ENCODE measurements at places on chromosomes 7 and 10.

DNA sequence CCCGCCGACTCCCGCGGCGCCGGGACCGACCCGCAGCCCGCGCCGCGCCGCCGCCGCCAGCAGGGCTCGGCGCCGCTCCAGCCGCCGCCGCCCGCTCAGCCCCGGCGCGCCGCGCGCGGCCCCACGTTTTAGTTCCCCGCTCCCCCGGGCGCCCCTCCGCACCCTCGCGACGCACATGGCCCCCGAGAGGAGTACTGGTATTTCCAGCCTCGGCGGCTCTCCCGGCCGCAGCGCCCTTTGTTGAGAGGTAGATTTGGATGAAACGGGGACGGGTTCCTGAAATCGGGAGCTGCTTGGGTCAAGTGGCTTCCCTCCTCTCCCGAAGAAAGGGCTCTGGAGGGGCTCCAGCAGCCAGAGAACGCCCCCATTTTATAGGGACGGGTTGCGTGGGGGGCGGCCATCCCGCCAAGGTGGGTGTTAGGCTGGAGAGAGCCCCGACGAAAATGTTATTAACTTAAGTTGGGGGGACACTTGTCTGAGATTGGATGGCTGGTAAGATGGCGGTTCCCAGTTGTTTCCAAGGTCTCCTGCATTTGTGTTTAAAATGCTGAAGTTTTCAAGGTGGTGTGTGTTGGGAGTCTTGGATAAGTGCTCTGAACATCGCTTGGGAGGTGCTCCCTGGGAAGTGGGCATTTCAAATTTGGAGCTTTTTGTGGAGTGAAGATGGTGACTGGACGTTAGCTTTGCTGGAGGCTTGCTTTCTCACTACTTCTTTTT lies 1.2 kb downstream of the BMI1 start:
- no peak for DNase-seq

DNA sequence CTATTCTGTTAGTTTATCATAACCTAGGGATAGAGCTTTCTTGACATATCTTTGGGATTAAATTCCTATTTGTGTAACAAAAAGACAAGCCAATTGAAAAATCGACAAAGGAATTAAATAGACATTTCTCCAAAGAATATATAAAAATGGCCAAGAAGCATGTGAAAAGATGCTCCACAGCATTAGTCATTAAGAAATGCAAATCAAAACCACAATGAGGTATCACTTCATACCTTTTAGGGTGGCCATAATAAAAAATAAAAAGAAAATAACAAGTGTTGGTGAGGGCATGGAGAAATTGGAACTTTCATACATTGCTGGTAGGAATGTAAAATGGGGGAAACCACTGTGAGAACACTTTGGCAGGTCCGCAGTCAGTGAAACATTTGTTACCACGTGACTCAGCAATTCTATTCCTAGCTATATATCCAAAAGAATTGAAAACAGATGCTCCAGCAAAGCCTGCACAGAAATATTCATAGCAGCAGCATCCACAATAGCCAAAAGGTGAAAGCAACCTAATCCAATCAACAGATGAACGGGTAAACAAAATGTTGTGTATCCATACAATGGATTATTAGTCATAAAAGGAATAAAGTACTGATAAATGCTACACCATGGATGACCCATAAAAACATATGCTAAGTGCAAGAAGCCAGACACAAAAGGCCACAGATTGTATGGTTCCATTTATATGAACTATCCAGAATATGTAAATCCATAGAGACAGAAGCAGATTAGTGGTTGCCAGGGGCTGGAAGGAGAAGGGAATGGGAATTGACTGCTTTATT lies 20.5 kb downstream of the SPAG6 start:
- DNase-seq, result no peak

- DNase-seq, result no peak
Observed at GRCh38 chr7:108613147-108613948, 43.7 kb downstream of the DNAJB9 start.

GRCh38 chr10:103110407-103110806 lies 82.7 kb downstream of the NT5C2 start:
- no peak for DNase-seq

- DNase-seq, result no peak
Observed at GRCh38 chr10:87579563-87579962, 74.9 kb downstream of the MINPP1 start.

DNA sequence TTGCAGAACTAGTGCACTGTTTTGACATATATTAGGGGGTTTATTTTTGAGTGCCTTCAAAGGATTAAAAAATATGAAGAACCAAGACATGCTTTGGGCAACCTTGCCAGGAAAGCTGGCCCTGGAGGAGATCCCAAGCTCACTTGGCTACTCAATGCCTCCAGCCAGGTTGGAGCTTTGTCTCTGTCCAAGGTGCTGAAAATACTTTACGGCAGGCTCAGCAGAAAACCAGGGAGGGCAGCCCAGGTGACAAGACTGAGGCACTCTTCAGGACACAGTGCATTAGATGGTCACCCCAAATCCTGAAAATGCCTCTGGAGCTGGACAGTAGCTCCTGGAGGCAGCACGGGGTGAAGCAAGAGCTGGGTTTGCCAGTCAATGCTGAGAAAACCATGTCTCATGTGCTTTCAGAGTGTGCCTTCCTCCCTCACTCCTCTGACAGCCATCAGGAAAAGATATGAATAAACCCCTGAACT lies 5.8 kb upstream of the KCNH2 start:
- peak; percentile 33 for DNase-seq

GRCh38 chr7:87564296-87564963 lies 36.3 kb downstream of the ABCB1 start:
- peak; percentile 32 for DNase-seq

DNA sequence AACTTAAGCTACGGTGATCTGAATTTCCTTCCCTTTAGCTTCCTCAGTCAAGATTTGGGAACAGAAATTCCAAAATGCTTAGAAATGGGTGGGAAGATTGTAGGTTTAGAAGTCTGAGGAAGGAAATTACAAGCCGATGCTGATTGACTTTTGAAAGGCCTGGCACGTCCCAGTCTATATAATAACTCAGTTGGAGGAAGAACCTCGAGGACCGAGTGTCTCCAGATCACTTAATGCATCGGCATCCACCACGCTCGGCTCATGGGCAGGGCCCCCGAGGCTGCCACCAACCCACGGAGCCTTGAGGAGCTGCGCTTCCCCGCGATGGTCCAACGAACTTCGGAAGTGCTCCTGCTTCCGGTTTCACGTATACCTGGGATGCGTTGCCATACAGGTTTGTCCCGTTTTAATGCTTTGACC lies 10.4 kb upstream of the SP8 start:
- DNase-seq, result no peak

DNA sequence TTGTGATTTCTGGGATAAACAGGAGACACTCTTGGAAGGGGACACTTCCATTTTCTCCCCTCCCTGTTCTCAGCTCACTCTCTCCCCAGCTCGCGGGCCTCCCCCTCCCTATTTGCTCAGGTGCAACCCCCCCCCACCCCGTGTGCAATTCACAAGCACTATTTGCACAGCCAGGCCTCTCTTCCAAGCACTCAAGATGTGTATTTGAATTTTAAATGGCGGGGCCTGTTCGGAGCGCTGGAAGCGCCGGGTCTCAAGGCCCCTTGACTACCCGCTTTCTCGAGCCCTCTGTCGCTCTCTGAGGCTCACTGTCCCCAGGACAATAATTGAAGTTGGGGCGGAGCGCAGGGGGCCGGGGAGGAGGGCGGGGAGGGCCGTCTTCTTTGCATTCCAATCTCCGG lies 7.8 kb downstream of the SHH start:
- no peak for DNase-seq

DNA sequence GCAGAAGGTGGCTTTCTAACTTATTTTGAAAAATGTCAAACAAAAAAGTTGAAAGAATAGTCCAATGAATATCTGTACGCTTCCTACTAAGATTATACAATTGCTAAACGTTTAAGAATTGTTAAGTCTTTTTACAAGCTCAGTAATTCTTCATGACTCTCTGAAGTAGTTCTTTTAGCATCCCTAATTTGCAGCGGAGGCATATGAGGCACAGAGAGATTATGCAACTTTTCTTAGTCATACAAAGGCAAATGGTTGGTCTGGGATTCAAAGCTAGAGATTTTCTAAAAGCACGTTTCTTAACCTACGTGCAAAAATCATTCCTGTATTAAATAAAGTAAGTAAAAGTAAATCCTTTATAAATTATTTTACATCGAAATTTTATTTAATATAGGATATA lies 254.2 kb downstream of the MAGI2 start:
- peak; percentile 13 for DNase-seq

DNA sequence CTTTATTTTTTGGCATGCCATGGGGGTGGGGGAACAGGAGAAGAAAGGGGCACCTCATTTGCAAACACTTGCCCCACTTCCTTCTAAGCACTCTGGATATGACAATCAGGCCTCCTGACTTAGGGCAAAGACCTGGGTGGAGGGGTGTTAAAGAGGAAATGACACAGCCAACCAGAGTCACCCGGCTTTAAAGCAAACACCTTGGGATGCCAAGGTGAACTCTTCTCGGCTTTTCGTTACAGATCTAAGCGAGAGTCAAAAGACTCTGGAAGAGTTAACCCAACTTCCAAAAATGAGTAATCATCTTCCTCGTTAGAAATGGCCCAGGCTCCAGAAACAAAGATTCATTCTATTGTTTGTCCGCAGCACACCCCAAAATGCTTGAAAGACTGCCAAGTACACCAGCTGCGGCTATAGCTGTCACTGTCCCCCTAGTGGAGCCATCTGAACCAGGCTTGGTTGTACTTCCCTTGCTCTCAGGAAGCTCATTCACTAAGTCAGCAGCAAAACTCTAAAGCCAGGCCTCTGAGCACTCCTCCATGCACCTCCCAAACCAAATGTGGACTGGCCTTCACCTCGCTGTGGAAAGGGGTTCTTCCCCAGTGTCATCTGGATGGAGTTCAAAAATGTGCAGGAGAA lies 24.8 kb downstream of the FAM53B start:
- no peak for DNase-seq

- no peak for DNase-seq
Observed at GRCh38 chr7:16559497-16560179, 33.0 kb downstream of the LRRC72 start.

DNA sequence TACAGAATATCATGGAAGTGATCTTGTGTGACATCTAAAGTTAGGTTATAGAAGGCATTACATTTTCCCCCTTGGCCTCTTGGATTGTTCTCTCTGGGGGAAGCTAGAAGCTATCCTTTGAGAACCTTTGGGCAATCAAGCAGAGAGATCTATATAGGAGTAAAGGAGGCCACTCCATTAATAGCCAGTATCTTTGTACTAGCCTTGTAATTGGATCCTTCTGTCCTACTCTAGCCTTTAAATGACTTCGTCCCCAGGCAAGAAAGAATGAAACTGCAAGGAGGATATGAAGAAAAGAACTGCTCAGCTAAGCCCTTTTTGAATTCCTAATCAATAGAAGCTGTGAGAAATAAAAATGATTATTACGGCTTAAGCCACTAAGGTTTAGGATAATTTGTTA lies 230.9 kb downstream of the AGMO start:
- DNase-seq, result no peak

- DNase-seq, result no peak
Observed at GRCh38 chr7:30420662-30421061, 57.9 kb downstream of the NOD1 start.

- DNase-seq, result no peak
Observed at GRCh38 chr7:64307254-64308015, 6.3 kb upstream of the ZNF736 start.

- no peak for DNase-seq
Observed at GRCh38 chr7:5679813-5680473, 101.5 kb downstream of the RNF216 start.

DNA sequence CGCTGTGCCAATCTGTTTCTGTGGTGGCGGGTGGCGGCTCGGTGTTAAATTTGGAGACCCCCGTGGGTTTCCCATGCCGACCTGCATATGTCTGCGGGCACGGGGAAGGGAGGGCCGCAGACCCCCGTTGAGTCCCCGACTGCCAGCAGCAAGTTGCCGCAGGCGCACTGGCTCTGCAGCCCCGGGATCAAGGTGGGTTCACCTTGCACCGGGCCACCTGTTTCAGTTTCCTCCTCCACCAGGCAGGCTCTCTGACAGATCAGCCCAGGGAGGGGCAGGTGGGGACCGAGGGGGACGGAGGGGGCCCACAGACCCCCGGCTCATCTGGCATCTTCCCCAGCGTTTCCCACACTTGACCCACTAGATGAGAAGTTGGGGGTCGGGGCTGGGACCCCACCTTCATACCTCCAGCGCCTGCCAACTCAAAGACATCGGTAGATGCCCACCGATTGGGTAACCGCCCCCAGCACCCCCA lies 95.9 kb downstream of the CUX1 start:
- DNase-seq, result no peak

GRCh38 chr10:93165367-93165766 lies 91.7 kb downstream of the CYP26A1 start:
- peak; percentile 22 for DNase-seq

DNA sequence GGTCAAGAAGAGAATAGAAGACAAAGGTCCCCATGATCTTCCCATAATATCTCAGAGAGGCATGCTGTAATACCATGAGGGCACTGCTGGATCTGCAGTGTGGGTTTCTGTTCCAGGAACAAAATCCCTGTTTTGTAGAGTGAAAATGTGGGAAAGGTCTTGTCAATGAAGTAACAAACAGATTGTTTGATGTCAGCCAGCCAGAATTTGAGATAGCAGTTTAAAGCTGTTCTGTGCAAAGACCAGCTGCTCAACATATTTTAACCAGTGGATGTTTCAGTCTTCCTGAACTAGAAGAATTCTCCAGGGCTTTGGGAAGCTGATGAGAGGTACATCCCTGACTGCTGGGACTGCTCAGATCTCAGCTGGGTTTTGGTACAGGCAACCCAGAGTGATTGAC lies 1012.5 kb downstream of the DNAJB9 start:
- DNase-seq, result no peak

DNA sequence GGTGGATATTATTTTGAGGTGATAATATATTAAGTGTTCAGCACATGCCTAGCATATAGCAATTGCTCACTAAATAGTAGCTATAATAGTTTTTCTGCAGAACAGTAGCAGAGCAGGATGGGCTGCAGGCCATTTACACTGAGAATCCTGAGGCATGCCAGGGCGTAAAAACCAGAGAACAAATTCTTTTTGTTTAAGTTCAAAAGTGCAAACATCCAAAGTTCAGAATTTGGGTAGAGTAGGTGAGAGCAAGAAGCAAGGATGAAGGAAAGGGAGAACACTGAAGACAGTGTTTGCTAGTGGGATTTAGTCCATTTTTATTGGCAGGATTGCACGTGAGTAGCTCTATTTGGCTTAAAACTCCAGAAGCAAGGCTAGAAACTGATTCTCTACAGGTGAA lies 72.0 kb upstream of the RHOBTB1 start:
- no peak for DNase-seq

GRCh38 chr10:32911285-32912016 lies 46.6 kb downstream of the ITGB1 start:
- no peak for DNase-seq

GRCh38 chr7:92794391-92794790 lies 42.0 kb downstream of the CDK6 start:
- no peak for DNase-seq

- no peak for DNase-seq
Observed at GRCh38 chr7:100373261-100373831, at the start of gene PILRA. TSS of gene PILRA (plus strand) at chr7:100373487. CDS start at chr7:100373657, 170 bp downstream.

- DNase-seq, result no peak
Observed at GRCh38 chr7:105020926-105021325, 6.9 kb downstream of the KMT2E start.
